ENCODE measurements at places on chromosomes 6 and 20.

DNA sequence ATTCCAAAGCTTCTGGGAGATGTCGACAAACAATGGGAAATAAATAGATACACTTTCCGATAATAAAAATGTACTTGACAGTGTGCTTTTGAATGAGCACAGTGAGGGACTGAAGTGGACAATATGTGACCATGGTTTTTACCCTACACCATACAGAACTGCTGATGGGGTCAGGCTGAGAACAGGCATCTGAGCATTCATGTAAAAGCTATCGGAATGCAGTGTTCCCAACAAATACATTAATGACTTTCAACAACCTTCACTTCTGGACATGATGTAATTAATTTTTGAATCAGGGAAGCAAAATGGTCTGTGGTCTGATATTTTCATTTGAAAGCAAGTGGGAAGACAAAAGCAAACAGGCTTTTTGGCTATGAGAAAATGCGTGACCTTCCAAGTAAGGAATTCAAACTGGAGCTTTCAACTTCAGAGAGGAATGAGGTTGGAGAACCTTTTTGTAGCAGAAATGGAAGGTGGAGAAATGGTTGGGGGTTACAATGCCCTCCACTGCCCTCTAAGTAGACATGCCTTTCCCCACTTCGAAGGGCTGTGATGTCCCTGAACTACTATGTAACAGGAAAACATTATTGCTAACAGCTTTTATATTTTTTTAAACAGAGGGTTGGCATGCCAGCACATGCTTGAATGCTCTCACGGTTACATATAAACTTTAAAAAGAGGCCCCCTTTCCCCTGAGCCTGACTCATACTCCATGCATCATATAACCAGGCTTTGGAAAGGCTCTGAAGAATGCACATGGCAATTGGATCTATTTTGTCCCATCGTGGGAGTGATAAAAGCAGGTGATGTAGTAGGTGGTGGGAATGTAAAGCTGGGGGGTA is 203.5 kb upstream of the CITED2 start:
- no peak for DNase-seq

- DNase-seq = no peak
Measured at GRCh38 chr6:10205120-10205519, 209.8 kb downstream of the TFAP2A start.

DNA sequence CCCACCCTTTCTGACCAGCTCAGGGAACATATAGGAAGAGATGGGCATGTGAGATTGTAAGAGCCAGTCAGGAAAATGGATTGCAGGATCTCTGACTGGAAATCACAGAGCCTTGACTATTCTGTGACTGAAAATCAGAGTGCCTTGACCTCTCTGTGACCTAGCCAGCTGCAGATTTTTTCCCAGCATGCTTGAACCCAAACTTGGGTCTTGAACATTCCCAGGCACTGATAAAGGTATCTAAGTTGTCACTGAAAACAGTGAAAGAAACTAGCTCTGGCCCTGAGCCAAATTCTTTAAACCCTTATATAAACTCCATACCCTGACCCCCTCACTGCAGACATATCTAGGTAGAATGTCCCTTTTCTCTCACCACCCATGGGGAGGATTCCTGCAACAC is 2.3 kb upstream of the ZNF165 start:
- DNase-seq = no peak

GRCh38 chr6:10163203-10163962 is 251.5 kb downstream of the TFAP2A start:
- DNase-seq = no peak

GRCh38 chr6:169069356-169069755 is 184.3 kb downstream of the THBS2 start:
- DNase-seq = no peak

Measured in brain pericyte (primary cell).